Sigmoid colon (tissue), 7 donors: ENCODE measurements at places on chromosomes 12 and 14.

GRCh38 chr12:108783446-108783845 lies 52.1 kb upstream of the CORO1C start:
- no peak overlapping the region for H3K4me3 ChIP-seq
- H3K4me1 ChIP-seq, result peaks cover 60% of the 10 kb centered on the region
- H3K36me3 ChIP-seq, result no peaks in the 10 kb centered on the region
- H3K27ac ChIP-seq, result no peak overlapping the region
- DNase-seq, result no peak

GRCh38 chr14:35083530-35084150 lies 37.6 kb downstream of the FAM177A1 start:
- no peaks in the 10 kb centered on the region for H3K27me3 ChIP-seq
- no peak for DNase-seq
- no peaks in the 10 kb centered on the region for H3K4me1 ChIP-seq

DNA sequence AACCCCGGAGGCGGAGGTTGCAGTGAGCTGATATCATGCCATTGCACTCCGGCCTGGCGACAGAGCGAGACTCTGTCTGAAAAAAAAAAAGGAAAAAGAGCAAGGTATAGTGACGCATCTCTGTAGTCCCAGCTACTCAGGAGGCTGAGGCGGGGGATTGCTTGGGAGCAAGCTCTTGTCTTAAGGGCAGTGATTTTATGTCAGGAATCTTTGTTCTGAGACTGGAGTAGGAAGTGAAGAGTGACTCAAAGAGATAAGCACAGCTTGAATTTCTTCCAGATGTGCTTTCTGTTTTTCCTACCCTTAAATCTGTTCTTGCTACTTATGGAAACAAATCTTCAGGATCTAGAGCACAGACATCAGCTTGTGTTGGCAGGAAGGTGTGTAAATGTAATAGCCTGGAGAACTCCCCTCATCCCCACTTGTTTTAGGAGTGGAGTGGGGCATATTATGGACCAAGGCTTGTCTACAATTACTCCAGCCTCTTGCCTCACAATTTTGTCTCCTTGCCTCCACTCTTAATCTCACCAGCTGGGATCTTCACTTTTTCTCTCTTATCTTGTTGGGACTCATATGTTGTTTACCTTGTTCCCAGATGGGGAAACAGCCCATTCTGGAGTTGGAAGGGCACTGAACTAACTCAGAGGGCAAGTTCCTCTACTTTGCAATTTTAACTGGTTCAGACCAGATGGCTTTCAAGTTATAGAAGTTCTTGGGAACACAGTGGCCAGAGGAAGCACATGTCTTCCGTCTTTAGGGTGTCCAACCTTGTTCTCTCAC lies 7.5 kb downstream of the TMED2 start:
- no peak overlapping the region for H3K27ac ChIP-seq
- H3K36me3 ChIP-seq, result peaks cover 17% of the 10 kb centered on the region
- H3K27me3 ChIP-seq, result no peaks in the 10 kb centered on the region
- peaks cover 23% of the 10 kb centered on the region for H3K4me1 ChIP-seq
- DNase-seq, result no peak
- no peak overlapping the region for H3K4me3 ChIP-seq

- no peak for DNase-seq
- H3K27ac ChIP-seq, result no peak overlapping the region
- no peaks in the 10 kb centered on the region for H3K4me1 ChIP-seq
- no peak overlapping the region for H3K4me3 ChIP-seq
- H3K36me3 ChIP-seq, result no peaks in the 10 kb centered on the region
Observed at GRCh38 chr12:127722611-127723010, 544.4 kb upstream of the TMEM132C start.

GRCh38 chr14:63895510-63895909 lies 42.7 kb downstream of the SYNE2 start:
- H3K36me3 ChIP-seq, result no peaks in the 10 kb centered on the region
- H3K4me1 ChIP-seq, result peaks cover 56% of the 10 kb centered on the region
- no peak overlapping the region for H3K4me3 ChIP-seq
- no peak for DNase-seq
- H3K27ac ChIP-seq, result no peak overlapping the region
- H3K27me3 ChIP-seq, result no peaks in the 10 kb centered on the region
